ENCODE measurements at places on chromosomes 12 and 14. TPM values are rescaled to one million over a fixed set of nuclear protein-coding genes. Genes with fewer than 3 reads are reported as not detected.

The TSHR gene
- not detected for total RNA-seq

The SNAPC1 gene
- 2.0 TPM for total RNA-seq

DNA sequence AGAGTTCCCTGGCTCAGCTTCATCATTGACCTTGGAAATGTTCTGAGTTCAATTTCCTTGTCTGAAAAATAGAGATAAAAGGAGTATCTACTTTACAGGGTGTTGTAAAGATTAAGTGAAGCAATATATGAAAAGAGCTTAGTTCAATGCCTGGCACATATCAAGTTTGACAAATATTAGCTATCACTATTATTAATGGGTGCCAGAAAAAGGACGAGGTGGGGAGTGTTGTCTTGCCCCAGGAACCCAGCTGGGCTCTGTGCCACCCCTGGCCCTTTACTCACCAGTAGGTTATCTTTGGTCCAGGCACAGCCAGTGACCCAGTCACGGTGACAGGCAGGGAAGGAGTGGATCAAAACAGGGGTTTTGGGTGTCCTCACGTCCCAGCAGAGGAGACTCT, 32.0 kb downstream of the PARP2 start:
- H3K36me3 ChIP-seq: no peaks in the 10 kb centered on the region
- no peaks in the 10 kb centered on the region for H3K27me3 ChIP-seq
- no peaks in the 10 kb centered on the region for H3K4me1 ChIP-seq
- no peak overlapping the region for H3K27ac ChIP-seq
- H3K4me3 ChIP-seq: no peak overlapping the region

GRCh38 chr14:44428231-44428945, 78.7 kb downstream of the FSCB start:
- DNase-seq: no peak
- H3K4me3 ChIP-seq: no peak overlapping the region
- H3K27me3 ChIP-seq: no peaks in the 10 kb centered on the region
- no peak overlapping the region for H3K27ac ChIP-seq
- H3K36me3 ChIP-seq: no peaks in the 10 kb centered on the region

- no peak for DNase-seq
- H3K27ac ChIP-seq: peak overlapping the region; percentile 89
- no peak overlapping the region for H3K4me3 ChIP-seq
- H3K27me3 ChIP-seq: no peaks in the 10 kb centered on the region
- H3K36me3 ChIP-seq: no peaks in the 10 kb centered on the region
Measured at GRCh38 chr12:630656-631632, 32.3 kb downstream of the NINJ2 start.

DNA sequence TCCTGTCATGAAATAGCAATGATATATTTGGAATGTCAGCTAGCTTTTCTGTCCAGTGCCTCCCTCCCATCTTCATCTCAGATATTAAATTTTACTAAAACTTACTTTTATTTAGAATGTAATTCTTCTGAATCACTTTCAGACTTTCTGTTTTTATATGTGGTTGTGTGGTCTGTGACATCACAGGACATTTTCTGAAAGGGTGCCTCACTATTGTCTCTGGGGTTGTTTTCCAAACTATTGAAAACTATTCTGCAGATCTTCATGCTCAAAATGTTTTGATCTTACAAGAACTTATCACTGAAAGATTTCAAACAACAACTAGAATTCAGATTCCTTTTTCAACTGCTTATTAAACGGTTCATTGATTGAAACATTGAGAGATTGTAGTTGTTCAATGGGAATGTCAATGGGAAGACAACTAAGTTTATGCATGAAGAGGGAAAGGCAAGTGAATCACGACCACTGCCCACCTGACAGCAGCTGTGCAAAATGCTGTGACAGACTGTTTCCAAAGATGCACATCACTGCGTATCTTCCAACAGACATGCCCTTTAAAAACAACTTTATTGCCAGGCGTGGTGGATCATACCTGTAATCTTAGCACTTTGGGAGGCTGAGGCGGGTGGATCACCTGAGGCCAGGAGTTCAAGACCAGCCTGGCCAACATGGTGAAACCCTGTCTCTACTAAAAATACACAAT, 51.3 kb downstream of the KLRG1 start:
- H3K27me3 ChIP-seq: no peaks in the 10 kb centered on the region
- peaks cover 17% of the 10 kb centered on the region for H3K4me1 ChIP-seq

- H3K36me3 ChIP-seq: no peaks in the 10 kb centered on the region
- H3K4me1 ChIP-seq: peaks cover 9% of the 10 kb centered on the region
- peak; percentile 94 for DNase-seq
- H3K4me3 ChIP-seq: peak overlapping the region; percentile 47
Measured at GRCh38 chr14:89040460-89041256, 216.2 kb downstream of the TTC8 start.
